ENCODE measurements at places on chromosomes 1 and 21.
A peak's percentile ranks its signal among the peaks of the same experiment; 100 is the strongest.

DNA sequence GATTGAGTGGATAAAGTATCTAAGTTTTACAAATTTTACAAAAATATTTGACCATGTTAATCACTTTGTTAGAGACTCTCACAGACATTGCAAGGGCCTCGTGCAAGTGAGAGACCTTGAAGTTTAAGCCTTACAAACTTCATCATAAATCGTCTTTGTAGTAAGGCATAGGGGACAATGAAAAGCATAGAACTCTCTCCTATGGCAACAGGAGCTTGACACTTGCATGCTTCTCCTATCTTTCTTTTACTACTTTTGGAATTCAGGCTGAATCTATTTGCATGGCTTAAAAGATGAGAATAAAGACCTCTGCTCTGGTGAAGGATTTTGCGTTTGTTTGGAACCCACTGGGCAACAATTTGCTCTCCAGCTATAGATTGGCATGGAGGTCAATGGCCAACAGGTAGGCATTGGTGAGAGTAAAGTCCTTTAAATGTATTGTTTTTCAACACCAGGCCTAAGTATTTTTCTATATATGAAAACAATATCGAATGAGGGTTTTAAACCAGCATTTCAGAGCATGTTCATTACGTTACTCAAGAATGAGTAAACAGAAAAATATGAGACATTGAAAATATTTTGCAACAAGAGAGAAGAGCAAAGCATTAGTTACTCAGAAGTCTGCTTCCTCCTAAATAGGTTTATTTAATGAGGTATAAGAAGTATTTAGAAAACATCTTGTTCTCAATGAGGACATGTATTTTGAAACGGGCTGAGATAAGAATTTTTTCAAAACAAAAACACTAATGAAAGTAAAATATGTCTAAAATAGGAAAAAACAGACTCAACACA lies 192.2 kb downstream of the TGFB2 start:
- no peak for DNase-seq

- DNase-seq = no peak
Observed at GRCh38 chr21:18000981-18001686, 182.0 kb upstream of the C21orf91 start.

GRCh38 chr1:111497592-111497991 lies 5.8 kb downstream of the ADORA3 start:
- DNase-seq = no peak

- DNase-seq = no peak
Observed at GRCh38 chr1:206739411-206740076, 31.0 kb upstream of the IL19 start.

DNA sequence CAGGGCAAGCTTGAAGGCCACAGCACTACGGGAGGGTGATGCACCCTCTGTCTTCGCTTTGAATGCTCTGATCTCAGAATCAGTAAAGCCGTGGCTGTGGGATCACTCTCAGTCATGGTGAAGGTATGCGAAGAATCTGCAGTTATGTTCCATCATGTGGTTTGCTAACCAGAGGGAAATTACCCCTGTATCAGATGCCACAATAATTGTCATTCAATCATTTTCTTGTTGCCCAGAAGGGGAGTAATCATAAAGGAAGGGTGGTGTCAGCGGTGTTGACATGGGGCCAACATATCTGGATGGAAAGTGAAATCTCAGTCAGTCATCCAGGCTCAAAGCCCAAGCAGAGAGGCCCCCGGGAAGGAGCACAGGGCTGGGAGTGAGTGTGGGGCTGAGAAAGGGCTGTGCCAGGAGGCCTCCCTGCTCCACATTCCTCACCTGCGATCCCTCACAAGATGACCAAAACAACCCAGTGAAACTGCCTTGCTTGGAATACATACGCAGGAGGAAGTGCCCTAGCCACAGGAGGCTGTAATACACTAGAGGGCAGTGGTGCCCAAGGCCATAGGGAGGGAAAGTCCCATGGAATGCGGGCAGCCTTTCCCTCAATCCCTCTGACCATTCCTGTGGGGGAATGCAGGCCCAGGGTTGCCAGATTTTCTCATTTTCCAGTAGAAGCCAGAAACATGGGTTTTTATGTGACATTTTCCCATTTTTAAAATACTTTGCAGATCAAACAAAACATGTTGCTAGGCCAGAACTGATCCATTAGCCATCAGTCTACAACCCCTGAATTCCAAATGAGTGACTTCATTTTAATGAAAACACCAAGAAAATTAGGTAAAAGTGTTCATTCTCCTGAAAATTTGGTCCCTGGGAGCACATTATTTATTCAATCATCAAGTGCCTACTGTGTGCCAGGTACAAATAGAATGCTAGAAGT lies 95.7 kb upstream of the VANGL1 start:
- DNase-seq = peak; percentile 58

DNA sequence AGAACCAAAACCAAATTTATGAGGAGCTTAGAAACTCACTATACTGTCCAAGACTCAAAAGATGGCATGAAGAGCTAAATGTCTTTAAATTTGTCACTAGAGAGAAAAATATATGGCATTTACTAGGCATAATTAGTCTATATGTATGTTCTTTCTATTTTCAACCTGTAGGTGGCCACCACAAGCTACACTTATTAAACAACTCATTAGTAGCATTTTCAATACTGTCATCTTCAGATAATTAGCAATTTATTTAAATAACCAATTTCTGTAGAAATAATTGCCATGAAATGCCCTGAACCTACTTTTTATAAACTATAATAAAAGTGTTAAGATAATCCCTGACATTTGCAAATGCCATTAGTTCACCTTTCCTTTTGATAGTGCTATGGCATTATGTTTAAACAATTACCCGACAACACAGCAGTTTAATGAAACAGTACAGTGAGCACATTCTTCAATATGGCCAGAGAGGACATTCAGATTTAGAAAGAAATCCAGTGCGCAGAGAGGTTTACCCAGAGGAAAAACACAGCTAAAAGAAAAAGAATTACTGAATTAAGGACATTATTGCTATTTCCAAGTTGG lies 522.5 kb downstream of the PTBP2 start:
- no peak for DNase-seq
